Activated naive CD8-positive, alpha-beta T cell treated with anti-CD3 and anti-CD28 coated beads, Interleukin-2, amount 50 U/mL, for 16 hours (primary cell): ENCODE measurements at places on chromosomes 6 and 20.

DNA sequence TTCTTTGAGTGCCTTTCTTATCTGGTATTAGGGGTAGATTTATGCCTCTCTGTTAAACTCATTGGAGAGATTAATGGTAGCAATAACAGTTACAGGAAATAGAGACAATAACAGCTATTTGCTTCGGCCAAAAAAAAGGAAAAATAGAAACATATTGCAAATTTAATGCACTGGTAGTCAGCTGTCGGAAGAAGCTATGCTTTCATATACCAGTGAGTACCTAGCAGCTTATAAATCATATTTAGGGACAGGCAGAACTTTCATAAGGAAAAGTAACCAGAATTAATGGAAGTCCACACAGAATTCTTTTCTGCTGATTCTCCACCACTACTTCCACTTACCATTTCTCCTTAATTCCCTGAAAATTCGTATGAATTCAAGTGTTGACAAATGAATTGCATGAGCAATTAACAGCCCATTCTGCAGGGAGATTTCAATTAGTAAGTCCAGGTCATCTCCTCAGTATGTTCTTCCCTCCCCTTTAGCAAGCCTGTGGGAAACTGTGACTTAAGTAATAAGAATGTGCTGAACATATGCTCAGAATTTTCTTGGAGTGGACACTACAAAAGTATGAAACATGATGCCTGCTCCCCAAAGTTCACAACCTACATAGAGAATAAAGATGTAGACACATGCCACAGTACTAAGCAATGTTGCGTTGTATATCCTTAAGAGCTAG is 196.7 kb upstream of the KCNQ5 start:
- no peak for DNase-seq

DNA sequence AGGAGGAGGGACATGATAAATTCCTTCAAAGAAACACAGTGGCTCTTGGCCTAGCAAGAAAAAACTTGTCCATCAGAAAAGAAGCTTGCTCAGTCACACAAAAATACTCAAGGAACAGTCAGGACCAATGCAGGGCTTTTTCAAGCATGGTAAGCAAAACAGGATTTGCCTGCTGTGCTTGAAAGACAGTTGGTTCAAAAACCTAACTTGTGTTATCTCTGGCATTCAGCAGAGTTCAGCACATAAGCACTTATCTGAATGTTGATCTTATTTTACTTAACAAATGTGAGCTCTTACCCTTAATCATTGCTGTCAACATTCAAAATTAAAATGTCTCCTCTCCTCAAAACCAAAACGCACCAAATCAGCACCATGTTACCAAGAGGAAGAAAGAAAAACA is 38.3 kb downstream of the ATG5 start:
- DNase-seq: no peak

DNA sequence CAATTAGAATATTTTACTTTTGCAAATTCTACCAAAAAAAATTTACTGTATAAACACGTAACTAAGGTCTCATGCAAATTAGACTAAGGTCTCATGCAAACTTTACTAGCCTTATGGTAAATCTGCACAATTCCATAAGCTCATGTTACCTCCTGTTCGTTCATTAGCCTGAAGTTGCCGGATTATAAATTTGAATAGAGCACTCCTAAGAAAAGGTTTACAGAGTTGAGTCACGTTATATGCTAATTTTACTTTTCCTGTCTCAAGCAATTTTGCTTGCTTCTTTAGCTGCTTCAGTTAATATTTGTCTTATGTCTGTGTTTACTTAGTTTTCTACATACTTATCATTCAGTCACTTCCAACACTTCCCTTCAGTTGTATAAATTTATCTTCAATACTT is 1434.0 kb upstream of the EYS start:
- no peak for DNase-seq

GRCh38 chr6:116192786-116193185 is 61.1 kb downstream of the TSPYL4 start:
- DNase-seq: no peak

GRCh38 chr6:7401075-7401474 is 11.5 kb downstream of the RIOK1 start:
- DNase-seq: no peak

GRCh38 chr6:54980511-54981275 is 134.1 kb downstream of the FAM83B start:
- DNase-seq: no peak

- DNase-seq: no peak
Observed at GRCh38 chr20:417801-418342, 9.8 kb downstream of the RBCK1 start.

DNA sequence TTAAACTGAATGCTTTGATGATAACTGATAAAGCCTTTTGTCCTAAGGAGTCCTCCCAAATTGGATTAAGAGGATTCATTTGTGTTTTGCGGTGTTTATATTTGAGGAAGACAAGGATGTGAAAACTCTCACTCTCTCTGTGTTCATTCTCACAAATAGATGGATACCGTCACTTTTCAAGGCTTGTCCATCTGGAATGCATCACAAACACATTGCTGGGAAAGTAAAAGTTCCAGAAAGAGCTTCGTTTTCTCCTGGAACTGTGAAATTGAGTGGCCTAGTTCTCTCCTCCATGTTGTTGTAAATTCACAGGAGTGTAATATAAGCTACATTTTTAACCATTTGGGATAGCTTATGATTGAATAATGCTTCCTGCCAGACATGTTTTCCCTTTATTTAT is 581.6 kb upstream of the FLRT3 start:
- no peak for DNase-seq

DNA sequence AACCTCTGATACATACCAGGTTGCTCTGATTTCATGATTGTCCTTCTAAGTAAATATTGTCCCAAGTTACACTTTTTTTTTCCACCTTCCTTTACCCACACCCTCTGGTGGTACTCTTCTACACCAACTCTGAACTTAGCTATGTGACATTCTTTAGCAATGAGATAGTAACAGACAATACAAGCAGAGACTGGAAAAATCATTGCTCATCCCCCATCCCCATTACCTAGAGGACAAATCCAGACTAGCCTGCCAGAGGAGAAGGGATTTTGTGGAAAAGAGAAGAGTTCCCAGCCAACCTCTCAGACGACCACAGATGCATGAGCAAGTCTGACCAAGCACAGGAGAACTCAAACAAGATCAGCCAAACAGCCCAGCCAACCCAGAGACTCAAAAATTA is 32.8 kb upstream of the TFAP2B start:
- no peak for DNase-seq

- DNase-seq: no peak
Observed at GRCh38 chr6:98847779-98848538, 13.6 kb downstream of the POU3F2 start.

GRCh38 chr20:41138475-41139226 is 1.3 kb downstream of the PLCG1 start:
- DNase-seq: no peak

- DNase-seq: no peak
Observed at GRCh38 chr6:53944091-53944490, 149.3 kb downstream of the LRRC1 start.

- no peak for DNase-seq
Observed at GRCh38 chr6:110530671-110531070, 54.3 kb upstream of the SLC22A16 start.

DNA sequence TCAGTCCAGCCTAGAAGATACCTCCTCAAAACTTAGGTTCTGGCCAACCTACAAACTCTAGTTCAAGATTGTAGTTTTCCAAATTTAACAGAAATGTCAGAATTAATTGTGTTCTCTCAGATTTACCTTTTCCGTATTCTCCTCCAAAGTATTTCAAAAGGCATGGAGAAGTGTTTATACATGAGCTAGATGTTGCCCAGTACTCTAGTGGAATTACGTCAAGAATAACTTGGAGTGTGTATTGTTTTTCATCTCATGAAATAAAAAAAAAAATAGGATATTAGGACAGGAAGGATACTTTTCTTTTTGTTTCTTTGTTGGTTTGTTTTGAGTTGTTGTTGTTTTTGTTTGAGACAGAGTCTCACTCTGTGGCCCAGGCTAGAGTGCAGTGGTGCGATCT is 32.3 kb upstream of the MARCKS start:
- DNase-seq: no peak

DNA sequence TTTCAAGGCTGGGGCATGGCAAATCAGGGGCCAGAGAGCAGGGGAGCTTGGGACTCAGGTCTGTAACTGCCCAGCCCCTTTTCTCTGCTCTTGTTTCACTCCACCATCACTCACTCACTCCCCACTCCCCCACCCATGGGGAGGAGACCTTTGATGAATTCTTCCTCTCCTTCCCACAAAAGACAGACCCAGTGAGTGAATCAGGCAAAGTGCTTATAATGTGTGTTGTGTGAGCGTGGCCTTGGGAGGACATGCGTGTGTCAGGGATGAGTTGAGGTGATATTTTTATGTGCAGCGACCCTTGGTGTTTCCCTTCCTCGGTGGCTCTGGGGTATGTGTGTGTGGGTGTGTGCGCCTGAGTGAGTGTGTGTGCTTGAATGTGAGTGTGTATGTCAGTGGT is 1.0 kb upstream of the CUL9 start:
- no peak for DNase-seq

- no peak for DNase-seq
Observed at GRCh38 chr20:5357946-5358345, 41.2 kb upstream of the PROKR2 start.

GRCh38 chr20:36207602-36208001 is 28.7 kb upstream of the AAR2 start:
- no peak for DNase-seq

- no peak for DNase-seq
Observed at GRCh38 chr6:11260249-11261038, 28.0 kb upstream of the NEDD9 start.

- DNase-seq: no peak
Observed at GRCh38 chr6:34300332-34300751, 51.5 kb upstream of the SMIM29 start.

DNA sequence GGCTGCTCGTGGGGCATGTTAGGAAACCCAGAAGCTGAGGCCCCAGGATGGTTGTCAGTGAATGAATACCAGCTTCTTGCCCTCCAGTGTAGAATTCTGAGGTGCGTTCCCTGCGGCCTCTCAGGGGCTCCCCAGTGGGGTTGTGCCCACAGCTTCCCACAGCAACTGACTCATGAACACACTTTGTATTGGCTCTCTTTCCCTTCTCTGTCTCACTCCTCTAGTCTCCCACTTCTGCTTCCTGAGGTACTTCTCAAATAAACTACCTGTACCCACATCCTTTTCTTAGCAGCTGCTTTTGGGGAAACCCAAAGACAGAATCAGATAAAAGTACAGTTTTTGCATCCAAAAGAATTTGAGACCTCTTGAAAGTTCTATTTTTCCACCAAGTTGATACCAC is 107.7 kb upstream of the JAG1 start:
- no peak for DNase-seq

DNA sequence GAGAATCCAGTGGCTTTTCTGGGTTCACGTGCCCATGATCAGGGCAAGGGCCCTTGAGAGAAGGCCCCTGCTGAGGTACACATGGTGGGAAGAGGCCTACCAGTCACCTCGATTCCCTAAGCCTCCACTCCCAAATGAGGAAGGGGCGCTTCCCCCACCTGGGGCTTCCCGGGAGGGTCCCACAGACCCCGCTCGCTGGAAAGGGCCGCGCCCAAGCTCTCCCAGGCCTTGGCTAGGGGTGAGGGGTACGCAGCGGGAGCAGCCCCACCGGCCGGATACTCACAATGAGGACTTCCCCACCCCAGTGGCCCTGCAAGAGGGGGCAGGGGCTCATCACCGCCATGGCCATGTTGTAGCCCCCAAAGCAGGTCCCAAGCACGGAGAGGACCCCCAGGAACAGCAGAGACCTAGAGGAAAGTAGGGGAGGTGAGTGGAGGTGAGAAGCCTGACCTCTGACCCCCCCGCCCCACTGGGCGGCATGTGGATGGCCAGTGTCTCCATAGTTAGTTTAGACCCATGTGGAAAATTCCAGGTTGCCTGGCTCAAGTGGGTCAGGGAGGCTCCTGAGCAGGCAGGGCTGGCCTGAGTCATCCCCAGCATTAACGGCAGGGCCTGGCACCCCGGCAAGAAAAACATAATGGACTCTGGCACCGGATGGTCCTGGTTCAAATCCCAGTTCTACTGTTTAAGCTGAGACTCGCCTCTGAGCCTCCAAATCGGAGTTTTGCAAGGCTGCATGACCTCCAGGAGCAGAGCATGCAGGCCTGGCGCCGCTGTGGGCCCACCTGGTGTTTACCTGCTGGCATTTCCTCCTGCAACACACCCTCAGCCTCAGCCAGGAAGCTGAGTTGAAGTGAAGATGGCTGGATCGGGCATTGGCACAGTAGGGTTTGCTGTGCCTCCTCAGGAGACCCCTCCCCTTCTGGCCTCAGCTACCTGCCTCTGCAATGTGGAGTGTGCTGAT is 6.6 kb downstream of the SLC52A3 start:
- DNase-seq: no peak

GRCh38 chr6:1916334-1917070 is 306.8 kb downstream of the FOXC1 start:
- DNase-seq: no peak

GRCh38 chr6:163483107-163483506 is 68.6 kb downstream of the QKI start:
- no peak for DNase-seq

DNA sequence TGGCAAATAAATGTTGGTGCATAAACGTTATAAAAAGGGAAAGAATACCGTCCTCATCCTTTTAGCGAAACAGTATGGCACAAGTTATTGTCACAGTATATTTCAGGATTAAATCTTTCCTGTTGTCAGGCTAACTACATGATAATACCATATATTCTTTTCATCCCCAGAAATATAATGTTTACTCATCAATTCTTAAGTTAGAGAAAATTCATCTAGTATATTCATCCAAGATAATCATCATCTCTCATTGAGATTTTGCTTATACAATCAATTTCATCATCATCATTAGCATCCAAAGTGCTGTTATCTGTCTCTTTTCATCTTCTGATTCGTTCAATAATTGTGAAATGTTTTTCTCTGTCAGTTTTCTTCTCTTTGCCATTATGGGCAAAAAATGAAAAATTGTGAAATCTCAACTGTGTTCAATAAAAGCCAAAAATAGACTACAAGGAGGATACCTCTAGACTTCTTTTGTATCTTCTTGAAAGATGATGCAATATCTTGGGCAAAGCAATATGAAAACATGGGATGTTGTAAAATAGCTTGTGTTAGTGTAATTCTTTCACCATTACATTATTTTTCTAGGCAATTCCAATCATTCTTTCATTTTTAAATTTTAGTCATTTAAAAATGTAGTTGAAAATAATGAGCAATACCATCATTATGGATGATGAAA is 2.6 kb downstream of the SPACA1 start:
- DNase-seq: no peak

DNA sequence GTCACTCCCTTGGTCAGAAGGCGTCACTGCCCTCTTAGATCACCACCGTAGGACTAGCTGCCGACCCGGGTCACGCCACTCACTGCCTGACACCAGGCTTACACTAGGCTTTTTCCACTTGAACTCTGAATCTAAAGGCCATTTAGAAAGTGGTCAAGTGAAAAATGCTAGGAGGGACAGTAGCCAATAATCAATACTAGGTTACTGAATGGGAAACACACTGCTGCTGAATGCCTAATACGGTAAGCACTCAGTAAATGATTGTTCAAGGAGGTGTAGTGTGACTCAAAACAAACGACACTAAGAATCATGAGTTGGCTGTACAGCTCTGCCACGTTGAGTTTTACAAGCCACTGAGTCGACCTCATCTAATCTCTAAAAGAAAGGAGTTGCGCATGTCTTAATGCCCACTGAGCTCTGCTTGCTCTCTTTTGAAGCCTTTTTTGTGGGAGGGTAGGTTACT is 760 bp upstream of the IBTK start:
- no peak for DNase-seq
